ENCODE measurements at places on chromosomes 12 and 14. TPM values are rescaled to one million over a fixed set of nuclear protein-coding genes. Genes with fewer than 3 reads are reported as not detected.

DNA sequence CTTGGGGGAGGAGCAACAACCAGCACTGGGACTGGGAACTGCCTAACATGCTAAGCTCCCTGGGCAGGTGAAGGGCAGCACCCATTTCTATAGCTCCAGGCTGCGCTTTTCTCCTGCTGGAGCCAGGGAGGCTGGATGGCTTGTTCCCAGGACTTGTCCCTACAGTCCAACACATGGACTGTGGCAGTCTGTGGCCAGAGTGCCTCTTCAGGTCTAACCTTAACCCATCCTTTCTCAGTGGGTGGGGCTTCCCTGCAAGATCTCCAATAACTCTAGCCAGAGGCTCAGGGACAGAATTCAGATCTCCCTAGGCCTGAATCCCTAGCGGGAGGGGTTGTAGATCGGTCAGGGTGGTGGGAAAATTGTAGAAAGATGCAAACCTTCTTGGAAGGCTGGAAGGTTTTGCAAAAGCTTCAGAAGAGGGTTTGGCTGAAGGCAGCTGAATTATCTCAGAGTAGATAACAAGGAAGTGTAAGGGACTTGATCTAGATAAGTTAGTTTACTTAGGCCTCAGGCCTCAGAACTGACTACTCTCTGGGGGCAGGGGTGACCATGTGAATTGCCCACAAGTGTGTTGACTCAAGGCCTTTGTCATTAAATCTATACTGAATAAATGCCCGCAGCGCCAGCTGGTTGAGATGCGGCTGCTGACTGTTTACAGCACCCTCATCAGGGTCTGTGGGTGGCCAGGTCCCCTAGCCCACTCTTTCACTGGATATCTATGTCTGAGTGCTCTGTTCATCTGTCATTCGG, 60.7 kb downstream of the SSPN start:
- no peak for DNase-seq

The KCNA1 gene
- not detected for total RNA-seq

- no peak for DNase-seq
These were observed 328.2 kb downstream of the ZFP36L1 start for GRCh38 chr14:68464711-68465110.

DNA sequence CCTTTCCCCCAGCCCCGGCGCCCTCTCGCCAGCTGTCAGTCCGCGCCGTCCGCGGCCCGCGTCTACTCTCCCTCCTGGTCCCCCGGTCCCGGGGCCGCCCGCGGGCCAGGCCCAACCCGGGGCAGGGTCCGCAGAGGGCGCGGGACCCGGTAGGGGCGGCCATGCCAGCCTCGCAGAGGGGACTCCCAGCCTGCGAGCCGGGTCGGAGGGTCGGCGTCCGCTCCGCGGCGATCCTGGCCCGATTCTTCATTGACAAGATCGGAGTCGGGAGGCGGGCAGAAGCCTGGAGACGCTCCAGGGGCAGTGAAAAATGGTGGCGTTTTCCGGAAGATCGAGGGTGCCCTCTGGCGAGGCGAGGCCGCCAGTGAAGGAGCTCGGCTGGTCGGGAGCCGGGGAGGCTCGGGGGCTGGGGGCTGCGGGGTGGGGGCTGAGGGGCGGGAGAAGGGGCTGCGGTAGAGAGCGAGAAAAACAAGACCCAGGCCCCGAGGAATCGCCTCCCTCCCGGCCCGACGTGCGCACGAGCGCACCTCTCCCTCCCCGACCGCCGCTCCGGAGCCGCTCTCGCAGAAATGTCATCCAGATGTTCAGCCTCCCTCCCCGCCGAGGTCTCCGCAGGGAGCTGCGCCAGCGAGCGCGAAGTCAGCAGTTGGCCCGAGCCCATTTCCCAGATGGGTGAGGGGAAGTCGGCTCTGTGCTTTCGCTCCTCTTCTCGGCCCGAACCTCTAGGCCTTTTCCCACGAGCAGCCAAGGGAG, 647 bp upstream of the TGFB3 start:
- DNase-seq, result peak; percentile 93

DNA sequence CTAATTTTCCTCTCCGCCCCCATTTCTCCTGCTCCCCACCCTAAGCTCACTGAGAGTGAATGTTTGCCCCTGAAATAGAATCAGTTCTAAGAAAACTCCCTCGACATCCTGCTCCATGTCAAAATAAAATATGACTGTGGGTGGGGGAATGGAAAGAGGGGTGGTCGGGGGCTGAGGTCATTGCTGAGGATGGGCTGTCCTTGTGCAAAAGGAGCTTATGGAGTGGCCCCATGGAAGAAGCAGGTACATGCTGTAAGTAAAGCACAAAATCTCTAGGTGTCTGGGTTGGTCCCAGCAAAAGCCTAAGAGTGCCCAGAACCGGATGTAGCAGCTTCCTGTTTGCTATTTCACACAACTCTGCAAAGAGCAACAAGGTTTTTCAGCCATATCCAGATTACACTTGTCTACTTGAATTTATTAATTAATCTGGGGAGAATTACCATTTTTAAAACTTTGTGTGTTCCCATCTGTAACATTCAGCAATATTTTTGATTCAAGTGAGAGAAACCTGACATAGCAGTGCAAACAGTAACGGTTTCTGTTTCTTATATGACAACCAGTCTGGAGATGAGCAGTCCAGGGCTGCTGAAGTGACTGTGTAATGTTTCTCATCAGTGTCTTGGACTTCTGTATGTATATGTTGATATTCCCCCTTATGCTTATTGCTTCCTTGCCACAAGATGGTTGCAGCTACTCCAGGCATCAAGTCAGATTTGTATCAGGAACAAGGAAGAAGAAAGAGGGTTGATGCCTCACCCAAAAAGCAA, 40.4 kb upstream of the GZMB start:
- DNase-seq, result no peak

DNA sequence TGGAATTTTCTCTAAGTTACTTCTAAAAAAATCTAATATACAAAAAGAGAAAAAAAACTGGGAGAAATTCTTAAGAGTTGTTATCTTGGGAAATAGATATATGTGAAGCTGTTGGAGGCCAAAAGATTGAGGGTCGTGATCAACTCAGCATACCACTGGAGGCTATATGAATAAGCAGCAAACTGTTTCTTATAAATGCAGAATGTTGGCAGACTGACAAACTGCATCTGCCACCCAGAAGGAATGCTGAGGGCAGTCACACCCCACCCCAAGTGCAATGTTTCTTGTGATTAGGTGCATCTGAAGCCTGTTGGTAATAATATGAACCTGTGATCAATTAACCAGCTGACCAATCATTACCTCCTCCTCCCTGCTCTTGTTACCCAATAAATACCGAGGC, 818.6 kb upstream of the MGAT4C start:
- no peak for DNase-seq

- no peak for DNase-seq
These were observed 1097.7 kb downstream of the TMTC2 start for GRCh38 chr12:83784298-83784890.

DNA sequence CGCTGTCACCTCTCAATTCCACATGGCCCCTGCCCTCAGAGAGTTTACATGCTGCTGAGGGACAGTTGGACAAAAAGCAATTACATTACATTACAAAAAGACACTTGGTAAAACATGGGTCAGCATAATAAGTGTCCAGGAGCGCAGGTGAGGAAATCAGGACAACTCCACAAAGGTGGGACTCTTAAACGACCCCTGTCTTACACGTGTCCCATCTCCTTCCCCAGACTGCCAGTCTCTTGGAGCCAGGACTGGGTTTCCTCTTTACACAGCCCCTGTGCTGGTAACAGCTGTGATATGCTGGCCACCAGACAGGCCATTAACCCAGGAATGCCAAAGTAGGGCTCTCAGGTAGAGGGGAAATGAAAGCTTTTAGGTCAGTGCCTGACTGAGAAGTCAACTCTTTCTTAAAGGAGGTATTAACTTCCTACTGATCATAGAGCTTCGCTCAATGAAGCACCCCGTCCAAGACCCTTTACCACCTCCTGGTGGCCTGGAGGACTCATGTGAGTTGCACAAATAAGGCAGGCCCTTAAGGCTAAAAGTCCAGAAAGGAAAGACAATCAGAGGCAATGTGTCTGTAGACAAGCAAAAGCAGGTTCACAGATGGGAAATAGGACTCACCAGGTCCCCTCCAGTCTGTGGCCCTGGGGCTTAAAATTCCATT, 55.5 kb downstream of the ANO2 start:
- DNase-seq, result no peak
